PC-9 (cell line): ENCODE measurements at places on chromosomes 6 and 20. TPM values are rescaled to one million over a fixed set of nuclear protein-coding genes. Genes with fewer than 3 reads are reported as not detected.

TBX18 gene
- total RNA-seq = not detected in 2 replicates

CDC5L gene
- total RNA-seq = 17.8 and 24.0 TPM in 2 replicates

GRCh38 chr6:52233975-52234823 lies 10.1 kb downstream of the IL17F start:
- no peaks in the 10 kb centered on the region for H3K4me1 ChIP-seq
- DNase-seq = peak; percentile 10
- no peak overlapping the region for H3K4me3 ChIP-seq

PCED1A gene
- 47.9 and 60.1 TPM in 2 replicates for total RNA-seq

DNA sequence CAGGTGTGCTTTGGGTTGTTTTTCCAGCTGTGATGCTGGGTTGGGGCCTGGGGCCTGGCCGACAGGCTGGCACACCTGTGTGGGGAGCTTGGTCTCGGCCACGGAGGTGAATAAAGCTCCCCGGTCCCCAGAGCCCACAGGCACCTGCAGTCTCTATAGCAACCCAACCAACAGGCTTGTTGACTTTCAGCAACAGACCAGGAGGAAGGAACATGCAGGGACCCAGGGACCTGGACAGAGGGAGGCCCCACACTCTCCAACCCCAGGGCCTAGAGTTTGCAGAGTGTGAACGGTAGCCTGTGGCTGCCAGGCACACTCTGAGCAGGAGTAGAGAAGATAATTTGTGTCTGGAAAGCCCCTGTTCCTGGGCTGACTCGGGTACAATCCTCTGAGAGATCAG lies 14.6 kb upstream of the SYNJ2 start:
- no peaks in the 10 kb centered on the region for H3K27me3 ChIP-seq
- peaks cover 15% of the 10 kb centered on the region for H3K4me1 ChIP-seq
- no peak overlapping the region for H3K4me3 ChIP-seq
- no peaks in the 10 kb centered on the region for H3K36me3 ChIP-seq

WFDC2 gene
- total RNA-seq = 159 and 185 TPM in 2 replicates

- H3K27me3 ChIP-seq = no peaks in the 10 kb centered on the region
- DNase-seq = no peak
- H3K4me3 ChIP-seq = no peak overlapping the region
- no peaks in the 10 kb centered on the region for H3K36me3 ChIP-seq
Measured at GRCh38 chr6:68296126-68296525, 339.0 kb upstream of the ADGRB3 start.

GRCh38 chr6:156718647-156719394 lies 58.4 kb upstream of the ARID1B start:
- peak overlapping the region; percentile 65; the same call in 1 of the 2 replicates for H3K27ac ChIP-seq
- H3K36me3 ChIP-seq = no peaks in the 10 kb centered on the region
- no peaks in the 10 kb centered on the region for H3K27me3 ChIP-seq
- 0 out of 2 replicates have a peak overlapping the region, but pooled peaks have one; percentile 50 for H3K4me3 ChIP-seq

DXO gene
- total RNA-seq = 24.5 and 36.0 TPM in 2 replicates

SMLR1 gene
- total RNA-seq = not detected in 2 replicates

- H3K4me3 ChIP-seq = no peak overlapping the region
- H3K27ac ChIP-seq = no peak overlapping the region
- H3K36me3 ChIP-seq = no peaks in the 10 kb centered on the region
- no peaks in the 10 kb centered on the region for H3K4me1 ChIP-seq
Measured at GRCh38 chr6:20159098-20159497, 53.2 kb downstream of the MBOAT1 start.

TAGAP gene
- total RNA-seq = 0.23 TPM in 1 of 2 replicates, not detected in the other

PRDM1 gene
- 1.4 and 2.6 TPM in 2 replicates for total RNA-seq

PTPN1 gene
- total RNA-seq = 46.3 and 59.8 TPM in 2 replicates

DNA sequence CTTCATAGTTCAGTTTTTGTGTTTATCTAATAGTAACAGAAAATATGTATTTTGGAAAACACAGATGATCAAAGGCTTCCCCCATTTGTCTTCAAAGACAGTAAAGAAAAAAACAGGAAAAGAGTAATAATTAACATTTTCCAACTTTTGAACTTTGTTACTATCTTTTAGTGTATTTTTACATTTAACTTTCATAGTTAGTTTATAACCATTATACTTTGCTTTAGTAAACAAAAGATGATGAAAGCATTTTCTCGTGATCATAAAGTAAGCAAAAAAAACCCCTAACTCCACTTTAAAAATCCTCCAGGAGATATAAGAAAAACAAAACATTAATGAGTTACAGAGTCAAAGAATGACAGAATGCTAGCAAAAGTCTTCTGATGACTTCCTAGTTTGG lies 13.6 kb upstream of the GPRC6A start:
- no peak overlapping the region for H3K27ac ChIP-seq
- no peak overlapping the region for H3K4me3 ChIP-seq
- DNase-seq = no peak
- no peaks in the 10 kb centered on the region for H3K36me3 ChIP-seq
- no peaks in the 10 kb centered on the region for H3K4me1 ChIP-seq
- no peaks in the 10 kb centered on the region for H3K27me3 ChIP-seq

DNA sequence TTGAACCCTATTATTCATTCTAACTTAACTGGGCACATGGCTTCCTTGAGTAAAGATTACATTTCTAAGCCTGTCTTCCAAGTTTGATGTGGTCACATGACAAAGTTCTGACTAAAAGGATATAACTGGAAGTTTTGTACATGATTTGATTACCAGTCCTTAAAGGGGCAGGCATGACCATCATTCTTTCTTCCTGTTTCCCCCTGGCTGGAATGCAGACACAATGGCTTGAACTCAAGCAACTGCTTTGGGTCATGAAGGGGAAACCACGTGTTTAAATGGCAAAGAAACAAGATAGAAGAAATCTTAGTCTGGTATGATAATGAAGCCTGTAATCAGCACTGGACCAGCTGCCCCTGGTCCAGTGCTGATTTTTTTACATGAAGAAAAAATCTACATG lies 15.6 kb upstream of the SHLD1 start:
- H3K4me3 ChIP-seq = no peak overlapping the region
- H3K27ac ChIP-seq = no peak overlapping the region
- H3K27me3 ChIP-seq = no peaks in the 10 kb centered on the region
- DNase-seq = no peak
- no peaks in the 10 kb centered on the region for H3K36me3 ChIP-seq

DNA sequence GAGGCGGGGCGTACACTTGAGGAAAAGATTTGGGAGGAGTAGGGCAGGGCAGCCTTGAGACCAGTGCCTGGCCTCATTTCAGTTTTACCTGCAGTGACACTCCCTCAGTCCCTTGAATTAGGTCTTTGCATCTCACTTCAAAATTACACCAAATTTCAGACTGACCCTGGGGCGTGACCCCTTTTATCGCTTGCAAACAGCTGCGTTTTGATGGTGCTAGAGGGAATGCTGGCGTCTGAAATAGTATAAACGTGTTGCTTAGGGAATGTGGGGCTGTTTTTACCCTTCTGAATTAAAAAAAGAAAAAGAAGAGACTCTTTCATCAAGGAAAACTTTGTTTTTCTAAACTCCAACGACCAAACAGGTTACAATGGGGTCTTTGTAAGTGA lies 21.0 kb downstream of the COL9A1 start:
- peaks cover 38% of the 10 kb centered on the region for H3K27me3 ChIP-seq
- H3K27ac ChIP-seq = no peak overlapping the region
- no peaks in the 10 kb centered on the region for H3K4me1 ChIP-seq
- H3K36me3 ChIP-seq = no peaks in the 10 kb centered on the region
- DNase-seq = no peak

EYS gene
- not detected in 2 replicates for total RNA-seq

DNA sequence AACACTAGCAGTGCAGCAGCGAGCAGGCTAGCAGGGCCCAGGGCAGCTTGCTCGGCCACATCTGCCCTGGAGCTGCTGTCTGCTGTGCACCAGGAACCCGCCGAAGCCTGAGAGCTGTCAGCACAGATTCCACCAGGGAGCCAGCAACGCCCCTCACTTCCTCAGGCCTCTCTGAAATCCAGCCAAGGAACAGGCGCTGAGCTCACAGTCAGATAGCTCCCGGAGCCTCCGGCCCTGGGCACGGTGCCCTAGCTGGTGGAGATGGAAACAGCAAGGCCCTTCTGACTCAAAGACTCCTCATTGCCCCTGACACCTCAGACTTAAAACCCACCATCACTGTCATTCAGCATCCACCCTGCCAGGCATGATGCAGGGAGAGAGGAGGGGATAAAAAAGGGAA lies 839.4 kb downstream of the MAFB start:
- H3K27me3 ChIP-seq = peaks cover 8% of the 10 kb centered on the region
- no peaks in the 10 kb centered on the region for H3K36me3 ChIP-seq
- no peak overlapping the region for H3K27ac ChIP-seq
- H3K4me3 ChIP-seq = no peak overlapping the region
- no peaks in the 10 kb centered on the region for H3K4me1 ChIP-seq

DNA sequence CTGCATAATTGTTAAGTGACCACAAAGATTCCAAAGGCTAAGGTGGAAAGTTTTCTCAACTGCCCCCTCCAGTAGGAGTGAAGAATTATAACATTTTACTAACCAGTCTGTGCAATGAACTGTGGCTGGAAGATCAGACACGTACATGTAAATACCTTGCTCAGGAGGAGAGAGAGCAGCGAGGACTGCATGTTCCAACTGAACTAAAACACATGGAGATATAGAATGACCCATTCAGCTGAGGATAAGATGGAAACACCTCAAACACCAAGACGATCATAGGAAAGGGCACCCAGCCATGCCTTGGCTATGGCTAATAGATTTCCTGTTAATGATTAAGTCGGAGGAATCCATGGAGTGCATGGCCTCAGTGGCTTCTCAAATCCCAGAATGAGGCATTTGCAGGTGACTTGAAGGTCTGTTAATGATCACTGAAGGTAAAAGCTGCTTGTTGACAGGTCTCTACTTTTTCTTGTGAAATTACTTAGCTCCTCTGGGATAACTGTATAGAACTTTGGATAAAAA lies 875.6 kb downstream of the TFAP2A start:
- no peak for DNase-seq
- H3K36me3 ChIP-seq = no peaks in the 10 kb centered on the region
- no peak overlapping the region for H3K27ac ChIP-seq
- no peaks in the 10 kb centered on the region for H3K4me1 ChIP-seq
- no peak overlapping the region for H3K4me3 ChIP-seq

DNA sequence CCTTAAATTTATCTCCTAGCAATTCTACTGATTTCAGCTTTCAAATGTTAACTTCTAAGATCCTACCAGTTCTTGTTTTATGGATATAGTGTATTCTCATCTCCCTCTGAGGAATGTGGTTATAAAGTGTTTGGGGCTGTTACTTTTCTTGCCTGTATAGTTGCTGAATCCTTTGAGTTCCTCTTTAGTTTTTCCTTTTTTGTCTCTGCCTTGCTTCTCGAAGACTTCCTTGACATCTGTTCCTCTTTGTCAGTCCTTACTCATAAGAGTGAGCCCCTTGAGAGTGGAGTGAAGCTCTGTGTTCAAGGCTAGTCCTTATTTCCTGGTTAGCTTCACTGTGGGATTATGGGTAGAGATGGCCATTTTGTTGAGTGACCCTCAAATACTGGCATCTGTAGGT lies 84.6 kb downstream of the ELOVL4 start:
- no peaks in the 10 kb centered on the region for H3K4me1 ChIP-seq
- no peak for DNase-seq
- no peak overlapping the region for H3K27ac ChIP-seq
- no peaks in the 10 kb centered on the region for H3K27me3 ChIP-seq

DNA sequence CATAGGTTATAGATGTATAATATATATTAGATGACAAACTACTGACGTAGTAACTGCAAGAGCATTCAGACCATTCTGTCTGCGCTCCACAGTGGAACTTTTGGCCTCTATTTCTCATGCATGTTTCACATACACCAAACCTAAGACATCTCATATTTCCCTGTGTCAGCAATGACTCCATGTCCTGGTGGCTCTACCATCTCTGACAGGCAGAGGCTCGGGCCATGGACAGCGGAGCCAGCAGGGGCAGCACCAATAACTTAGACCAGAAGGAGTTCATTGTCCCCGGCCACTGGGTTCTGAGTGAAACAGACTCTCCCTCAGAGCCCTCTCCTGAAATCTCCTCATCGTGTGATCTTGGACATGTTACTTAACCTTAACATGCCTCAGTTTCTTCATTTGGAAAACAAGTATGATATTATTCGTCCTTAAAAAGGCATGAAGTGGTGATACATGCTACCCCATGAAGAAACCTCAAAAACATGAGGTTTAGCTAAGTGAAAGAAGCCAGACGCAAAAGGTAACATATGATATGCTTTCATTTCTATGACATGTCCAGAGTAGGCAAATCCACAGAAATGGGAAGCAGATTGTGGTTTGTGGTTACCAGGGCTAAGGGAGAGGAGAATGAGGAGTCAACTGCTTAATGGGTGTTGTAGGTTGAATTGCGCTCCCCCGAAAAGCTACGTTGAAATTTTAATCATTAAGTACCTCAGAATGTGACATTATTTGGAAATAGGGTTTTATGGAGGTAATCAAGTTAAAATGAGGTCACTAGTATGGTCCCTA lies 564.0 kb upstream of the JARID2 start:
- no peak overlapping the region for H3K27ac ChIP-seq
- DNase-seq = no peak
- no peaks in the 10 kb centered on the region for H3K4me1 ChIP-seq
- no peaks in the 10 kb centered on the region for H3K27me3 ChIP-seq

- DNase-seq = peak; percentile 88
- H3K4me3 ChIP-seq = no peak overlapping the region
- peak overlapping the region; percentile 77 for H3K27ac ChIP-seq
- no peaks in the 10 kb centered on the region for H3K36me3 ChIP-seq
- H3K27me3 ChIP-seq = no peaks in the 10 kb centered on the region
- peaks cover 64% of the 10 kb centered on the region for H3K4me1 ChIP-seq
Measured at GRCh38 chr6:6825193-6825784, 236.8 kb downstream of the LY86 start.

DNA sequence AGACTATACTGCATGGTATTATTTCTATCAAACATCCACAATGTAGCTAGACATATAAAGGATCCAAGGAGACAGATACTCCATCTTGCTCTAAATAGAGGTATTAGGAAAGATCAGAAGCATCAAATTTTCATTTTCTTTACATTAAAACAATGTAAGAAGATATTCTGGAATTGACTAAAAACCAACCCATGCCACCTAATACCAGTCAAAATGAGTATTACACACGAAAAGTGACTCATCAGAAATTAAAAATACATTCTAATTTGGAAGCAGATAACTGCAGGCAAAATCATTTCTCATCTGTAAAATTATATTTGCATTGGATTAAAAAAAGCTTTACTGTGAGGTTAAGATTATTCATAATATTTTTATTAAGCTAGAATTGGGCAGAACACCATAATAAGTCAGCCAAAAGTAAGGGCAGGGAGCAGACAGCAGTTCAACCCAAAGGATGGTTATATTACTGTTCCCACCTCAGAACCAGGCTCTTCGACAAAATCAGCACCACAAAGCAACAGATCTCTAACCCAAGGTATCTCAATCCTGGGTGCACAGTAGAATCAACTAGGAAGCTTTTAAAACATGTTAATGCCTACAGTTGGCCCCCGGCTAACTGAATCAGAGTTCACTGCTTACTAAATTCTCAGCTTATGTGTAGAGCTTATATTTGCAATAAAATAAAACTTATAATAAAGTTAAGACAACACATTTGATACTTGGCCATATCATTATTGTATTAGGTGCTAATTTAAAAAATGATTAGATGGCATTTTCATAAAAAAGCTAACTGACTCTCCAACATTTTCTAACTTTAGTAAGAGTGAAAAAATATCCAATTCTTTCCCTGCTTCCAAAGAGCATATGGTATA lies 35.2 kb downstream of the SAMD3 start:
- no peaks in the 10 kb centered on the region for H3K36me3 ChIP-seq
- DNase-seq = no peak
- H3K27me3 ChIP-seq = no peaks in the 10 kb centered on the region
- H3K4me3 ChIP-seq = no peak overlapping the region
- H3K4me1 ChIP-seq = no peaks in the 10 kb centered on the region
- H3K27ac ChIP-seq = no peak overlapping the region
